ENCODE measurements at places on chromosomes 5 and 9. TPM values are rescaled to one million over a fixed set of nuclear protein-coding genes. Genes with fewer than 3 reads are reported as not detected.

CNTNAP3B gene
- total RNA-seq: not detected

ISL1 gene
- total RNA-seq: not detected

ABCA2 gene
- total RNA-seq: 42.6 TPM

SPTAN1 gene
- total RNA-seq: 310 TPM

AGXT2 gene
- total RNA-seq: not detected

FAM120A gene
- 109 TPM for total RNA-seq

F2RL1 gene
- total RNA-seq: 1.7 TPM

HOMER1 gene
- 1.9 TPM for total RNA-seq

AUH gene
- total RNA-seq: 18.9 TPM

Measured in activated naive CD4-positive, alpha-beta T cell treated with anti-CD3 and anti-CD28 coated beads, Interleukin-2, amount 10 ng/mL, durations not matched to agents 5 hours and 36 hours (primary cell).